Stimulated activated naive CD4-positive, alpha-beta T cell (primary cell): ENCODE measurements at places on chromosomes 5 and 9.

DNA sequence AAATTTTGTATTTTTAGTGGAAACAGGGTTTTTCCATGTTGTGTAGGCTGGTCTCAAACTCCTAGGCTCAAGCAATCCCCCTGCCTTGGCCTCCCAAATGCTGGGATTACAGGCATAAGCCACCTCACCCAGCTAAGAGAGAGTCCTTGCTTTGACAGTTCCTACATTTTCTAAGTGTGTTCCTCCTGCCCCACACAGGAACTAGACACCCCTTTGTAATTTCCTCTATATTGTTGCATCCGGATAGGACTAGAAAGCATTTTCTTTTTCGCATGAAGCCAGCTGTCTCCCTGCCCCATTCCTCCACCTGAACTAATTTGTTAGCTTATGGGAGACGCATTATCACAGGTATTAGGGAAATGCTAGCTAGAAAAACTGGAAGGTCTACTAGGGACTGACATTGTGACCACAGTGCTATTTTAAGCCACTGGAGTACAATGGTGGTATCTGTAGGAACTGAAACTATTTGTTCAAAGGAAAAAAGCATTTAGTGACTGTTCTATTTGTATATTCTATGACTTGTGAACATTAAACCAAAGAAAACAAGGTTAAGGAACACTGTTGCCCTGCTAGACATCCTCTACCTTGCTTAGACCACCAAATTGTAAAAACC, 214.1 kb downstream of the SMARCA2 start:
- no peak for DNase-seq

GRCh38 chr9:88583901-88584596, 49.1 kb downstream of the NXNL2 start:
- no peak for DNase-seq

DNA sequence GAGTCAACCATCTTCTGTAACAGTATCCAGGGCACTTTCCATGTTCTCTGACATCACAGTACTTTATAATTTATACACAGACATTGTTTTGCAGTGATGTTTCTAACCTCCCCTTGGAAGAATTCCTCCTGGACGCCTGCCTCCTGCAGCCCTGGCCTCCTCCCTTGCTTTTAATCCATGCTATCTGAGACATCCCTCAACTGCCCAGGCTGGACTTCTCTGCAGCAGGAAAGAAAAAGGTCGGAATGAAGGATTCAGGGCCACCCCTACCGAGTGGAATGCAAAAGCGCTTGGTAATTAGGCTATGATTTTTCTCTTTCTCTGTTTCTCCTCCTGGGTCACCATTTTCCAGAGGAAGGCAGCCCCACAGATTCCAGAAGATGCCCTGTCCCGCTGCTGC, 47.0 kb upstream of the SHC3 start:
- DNase-seq, result no peak

- no peak for DNase-seq
Measured at GRCh38 chr5:111685969-111686368, 71.0 kb downstream of the NREP start.

DNA sequence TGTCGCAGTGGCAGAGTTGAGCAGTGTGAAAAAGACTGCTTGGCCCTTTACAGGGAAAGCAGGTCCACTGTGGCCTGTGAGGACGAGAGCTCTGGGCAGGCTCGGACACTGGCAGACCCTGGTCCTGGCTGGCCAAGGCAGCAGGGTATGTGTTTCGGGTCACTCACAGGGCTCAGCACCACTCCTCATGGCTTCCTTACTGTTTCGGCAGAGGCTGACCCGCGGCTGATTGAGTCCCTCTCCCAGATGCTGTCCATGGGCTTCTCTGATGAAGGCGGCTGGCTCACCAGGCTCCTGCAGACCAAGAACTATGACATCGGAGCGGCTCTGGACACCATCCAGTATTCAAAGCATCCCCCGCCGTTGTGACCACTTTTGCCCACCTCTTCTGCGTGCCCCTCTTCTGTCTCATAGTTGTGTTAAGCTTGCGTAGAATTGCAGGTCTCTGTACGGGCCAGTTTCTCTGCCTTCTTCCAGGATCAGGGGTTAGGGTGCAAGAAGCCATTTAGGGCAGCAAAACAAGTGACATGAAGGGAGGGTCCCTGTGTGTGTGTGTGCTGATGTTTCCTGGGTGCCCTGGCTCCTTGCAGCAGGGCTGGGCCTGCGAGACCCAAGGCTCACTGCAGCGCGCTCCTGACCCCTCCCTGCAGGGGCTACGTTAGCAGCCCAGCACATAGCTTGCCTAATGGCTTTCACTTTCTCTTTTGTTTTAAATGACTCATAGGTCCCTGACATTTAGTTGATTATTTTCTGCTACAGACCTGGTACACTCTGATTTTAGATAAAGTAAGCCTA, 15.7 kb downstream of the SQSTM1 start:
- peak; percentile 34 for DNase-seq

DNA sequence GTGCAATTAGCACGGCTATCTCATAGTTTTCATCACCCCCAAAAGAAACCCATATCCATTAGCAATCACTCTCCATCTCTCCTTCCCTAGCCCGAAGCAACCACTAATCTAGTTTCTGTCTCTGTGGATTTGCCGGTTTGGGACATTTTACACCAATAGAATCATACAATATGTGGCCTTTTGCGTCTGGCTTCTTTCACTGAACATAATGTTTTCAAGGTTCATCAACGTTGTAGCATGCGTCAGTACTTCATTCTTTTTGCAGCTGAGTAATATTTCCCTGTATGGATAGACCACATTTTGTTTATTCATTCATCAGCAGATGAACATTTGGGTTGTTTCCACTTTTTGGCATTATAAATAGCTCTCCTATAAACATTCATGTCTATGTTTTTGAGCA, 75.4 kb upstream of the TBC1D2 start:
- DNase-seq, result no peak

DNA sequence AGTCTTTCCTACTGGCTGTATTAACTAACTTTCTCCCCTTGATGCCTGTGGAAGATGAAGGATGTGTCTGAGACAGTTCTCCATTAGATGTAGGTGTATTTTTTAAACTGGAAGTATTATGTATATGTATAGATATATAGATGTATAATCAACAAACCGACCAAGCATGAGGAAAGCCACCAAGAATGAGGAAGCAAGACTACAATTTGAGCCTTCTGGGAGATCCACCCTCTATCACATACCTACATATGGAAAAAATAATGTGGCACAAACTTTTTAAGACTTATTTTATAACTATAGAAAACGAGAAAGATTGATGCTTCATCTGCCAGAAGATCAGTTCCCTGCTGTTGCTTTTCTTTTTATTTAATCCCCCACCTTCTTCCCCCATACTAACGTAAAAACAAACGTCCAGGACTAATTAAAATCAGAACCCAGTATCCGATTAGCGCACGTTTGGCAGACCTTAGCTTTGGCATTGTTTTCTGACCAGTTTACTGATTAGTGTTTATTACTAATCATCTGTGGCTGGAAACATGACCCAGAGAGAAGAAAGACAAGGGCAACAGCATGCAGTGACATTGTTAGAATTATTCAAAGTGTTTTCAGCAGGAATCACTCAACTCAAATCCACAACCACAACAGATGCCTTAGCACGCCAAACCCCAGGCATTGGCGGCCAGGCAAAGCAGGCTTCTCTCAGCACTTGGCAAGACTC, 490.2 kb downstream of the EBF1 start:
- DNase-seq, result no peak

DNA sequence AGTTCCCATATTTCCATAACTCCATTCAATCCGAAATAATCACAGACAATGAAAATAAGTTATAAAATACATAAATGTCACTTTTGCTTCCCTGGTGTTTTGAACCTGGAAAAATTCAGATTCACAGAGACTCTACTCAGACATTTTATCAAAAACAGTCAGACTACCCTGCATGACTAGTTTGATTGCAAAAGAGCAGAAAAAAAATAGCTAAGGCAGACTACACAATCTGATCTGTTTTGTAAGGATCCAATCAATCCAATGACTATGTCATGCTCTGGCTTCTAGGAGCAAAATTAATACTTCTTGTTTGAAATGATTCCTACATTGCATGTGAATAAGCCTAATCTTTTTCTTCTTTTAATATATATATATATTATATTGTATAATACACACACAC, 1262.6 kb downstream of the EFNA5 start:
- no peak for DNase-seq
